ENCODE measurements at places on chromosomes 12 and 14. TPM values are rescaled to one million over a fixed set of nuclear protein-coding genes. Genes with fewer than 3 reads are reported as not detected.

- no peak for DNase-seq
Measured at GRCh38 chr14:45177076-45177475, 41.3 kb downstream of the FANCM start.

DNA sequence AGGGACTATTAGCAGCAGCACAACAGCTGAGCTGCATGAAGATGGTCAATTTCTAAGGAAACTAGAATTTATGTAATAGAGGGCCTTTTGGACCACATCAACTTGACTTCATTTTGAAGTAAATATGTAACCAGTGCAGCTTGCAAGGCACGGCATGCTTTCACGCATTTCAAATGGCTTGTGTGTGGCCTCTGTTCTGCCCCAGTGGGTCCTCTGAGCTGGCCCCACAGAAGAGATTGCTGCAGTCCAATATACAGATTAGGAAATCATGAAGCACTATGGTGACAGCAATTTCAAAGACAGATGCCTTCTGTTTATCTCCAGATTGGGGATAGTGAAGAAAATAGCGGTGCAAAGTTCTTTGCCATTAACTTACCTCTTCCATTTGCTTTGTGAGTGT is 101.4 kb downstream of the PDZRN4 start:
- no peak for DNase-seq

DNA sequence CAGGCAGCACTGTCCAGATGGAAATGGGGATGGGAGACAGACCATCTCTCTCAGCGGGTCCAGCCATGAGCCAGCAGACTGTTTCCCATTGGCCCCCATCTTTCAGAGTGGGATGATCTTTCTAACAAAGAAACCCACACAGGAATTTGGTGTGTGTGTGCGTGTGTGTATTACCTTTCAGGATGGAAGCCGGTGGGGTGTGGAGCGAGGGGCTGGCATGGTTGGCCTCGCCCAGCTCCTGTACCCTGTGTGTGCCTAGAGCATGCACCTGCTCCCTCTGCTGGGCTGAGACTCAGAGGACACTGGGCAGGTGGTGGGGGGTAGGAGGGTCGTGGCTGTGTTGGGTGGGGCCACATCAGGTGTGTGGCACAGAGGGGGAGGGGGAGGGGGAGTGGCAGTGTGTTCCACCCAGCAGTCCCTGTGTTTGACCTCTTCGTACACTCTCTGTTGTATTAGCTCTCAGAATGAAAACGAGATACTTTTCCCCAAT is 33.0 kb upstream of the TSPAN9 start:
- no peak for DNase-seq

GRCh38 chr12:79546466-79547043 is 144.2 kb downstream of the PAWR start:
- DNase-seq, result no peak

GRCh38 chr12:46787496-46788055 is 38.2 kb downstream of the SLC38A4 start:
- DNase-seq, result no peak

- no peak for DNase-seq
Measured at GRCh38 chr12:57592551-57593165, 1.7 kb downstream of the PIP4K2C start.

DNA sequence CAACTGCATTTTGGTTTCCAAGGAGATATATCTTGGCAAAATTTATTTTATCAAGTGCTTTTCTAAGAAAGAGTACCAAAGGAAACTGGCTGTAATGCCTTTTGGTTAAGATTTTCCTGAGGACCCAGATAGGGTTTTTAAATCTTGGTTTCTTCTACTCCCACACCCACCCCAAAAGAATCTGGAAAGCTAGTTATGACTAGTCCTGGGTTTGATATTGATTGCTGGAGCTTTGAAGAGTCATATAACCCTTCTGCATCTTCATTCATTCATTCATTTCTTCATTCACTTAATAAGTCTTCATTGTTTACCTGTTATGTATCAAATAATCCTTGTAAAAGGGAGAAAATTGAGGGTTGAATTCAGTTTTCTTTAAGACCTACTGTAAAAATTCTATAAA is 425.2 kb downstream of the PCNX1 start:
- DNase-seq, result no peak

UBC gene
- 1,002 TPM for total RNA-seq

CISTR gene
- total RNA-seq, result not detected

GRCh38 chr14:92387578-92387977 is 64.6 kb downstream of the SLC24A4 start:
- DNase-seq, result no peak

GRCh38 chr14:98138666-98139065 is 1133.3 kb downstream of the BCL11B start:
- peak; percentile 83 for DNase-seq

DNA sequence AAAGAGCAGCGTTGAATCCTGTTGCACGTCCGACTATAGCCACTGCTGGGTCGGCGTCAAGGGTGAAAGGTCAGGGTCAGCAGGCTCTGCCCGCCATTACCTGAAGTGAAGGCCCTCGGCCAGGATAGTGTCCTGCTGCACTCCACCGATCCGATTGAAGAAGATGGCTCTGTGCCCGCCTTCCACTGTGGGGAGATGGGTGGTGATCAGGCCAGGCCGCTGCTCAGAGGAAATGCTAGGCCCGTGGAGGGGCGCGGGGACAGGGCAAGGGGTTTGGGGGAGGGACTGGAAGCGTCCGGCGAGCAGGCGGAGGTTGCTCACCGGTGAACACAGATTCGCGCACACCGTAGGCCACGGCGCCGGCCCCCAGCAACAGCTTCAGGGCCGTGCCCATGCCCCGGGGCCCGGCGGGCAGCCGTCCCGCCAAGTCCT is 352 bp downstream of the PHB2 start:
- peak; percentile 21 for DNase-seq

SSTR1 gene
- not detected for total RNA-seq

DNA sequence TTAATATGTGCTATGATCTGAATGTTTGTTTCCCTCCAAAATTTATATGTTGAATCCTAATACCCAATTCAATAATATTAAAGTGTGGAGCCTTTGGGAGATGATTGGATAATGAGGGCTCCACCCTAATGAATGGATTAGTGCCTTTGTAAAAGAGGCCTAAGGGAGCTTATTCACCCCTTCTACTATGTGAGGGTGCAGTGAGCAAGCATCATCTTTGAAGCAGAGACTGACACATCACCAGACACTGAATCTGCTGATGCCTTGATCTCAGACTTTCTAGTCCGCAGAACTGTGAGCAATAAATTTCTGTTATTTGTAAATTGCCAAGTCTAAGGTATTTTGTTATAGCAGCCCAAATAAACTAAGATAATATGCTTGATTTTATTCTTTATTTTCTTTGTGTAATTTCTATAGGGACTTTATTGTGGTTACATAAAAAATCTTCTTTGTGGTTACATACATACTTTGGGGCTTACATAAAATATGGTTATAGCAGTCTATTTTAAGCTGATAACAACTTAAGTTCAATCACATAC is 131.1 kb upstream of the SLC38A2 start:
- no peak for DNase-seq

ETNK1 gene
- total RNA-seq, result 88.9 TPM

DNA sequence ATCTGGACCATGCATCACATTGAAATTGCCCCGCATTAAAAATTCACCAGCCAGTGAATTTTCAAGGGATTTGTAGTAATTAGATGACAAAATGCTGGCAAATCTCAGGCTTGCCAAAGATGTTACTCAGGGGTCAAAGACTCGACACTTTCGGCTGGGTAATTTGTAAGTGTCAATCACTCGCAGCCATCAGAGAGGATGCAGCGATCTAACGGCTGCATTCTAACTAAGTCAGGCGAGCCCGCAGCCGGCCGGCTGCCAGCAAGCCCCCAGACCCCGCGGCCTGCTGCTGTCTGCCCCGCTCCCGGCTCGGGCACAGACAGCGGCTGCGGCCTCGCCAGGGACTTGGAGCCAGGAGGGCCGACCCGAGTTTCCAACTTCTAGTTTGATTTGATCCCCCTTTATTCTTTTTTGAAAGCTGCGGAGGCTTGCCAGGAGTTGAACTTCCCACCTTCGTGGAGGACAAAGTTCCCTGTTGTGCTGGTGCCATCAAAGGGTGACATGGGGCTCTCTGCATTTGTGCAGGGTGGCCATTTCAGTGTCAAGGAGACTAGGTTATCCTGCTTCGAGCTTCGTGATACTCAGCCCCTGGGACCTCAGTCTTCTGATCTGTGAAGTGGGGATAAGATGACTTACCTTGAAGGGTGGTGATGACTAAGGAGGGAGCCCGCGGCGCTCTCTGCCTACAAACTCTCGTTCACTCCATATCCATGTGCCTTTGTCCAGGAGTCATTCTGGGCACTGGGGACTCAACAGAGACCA is 169.9 kb downstream of the RBM19 start:
- DNase-seq, result no peak

CCDC175 gene
- not detected for total RNA-seq

TGM1 gene
- total RNA-seq, result 9.3 TPM

GUCY2C gene
- total RNA-seq, result not detected

DNA sequence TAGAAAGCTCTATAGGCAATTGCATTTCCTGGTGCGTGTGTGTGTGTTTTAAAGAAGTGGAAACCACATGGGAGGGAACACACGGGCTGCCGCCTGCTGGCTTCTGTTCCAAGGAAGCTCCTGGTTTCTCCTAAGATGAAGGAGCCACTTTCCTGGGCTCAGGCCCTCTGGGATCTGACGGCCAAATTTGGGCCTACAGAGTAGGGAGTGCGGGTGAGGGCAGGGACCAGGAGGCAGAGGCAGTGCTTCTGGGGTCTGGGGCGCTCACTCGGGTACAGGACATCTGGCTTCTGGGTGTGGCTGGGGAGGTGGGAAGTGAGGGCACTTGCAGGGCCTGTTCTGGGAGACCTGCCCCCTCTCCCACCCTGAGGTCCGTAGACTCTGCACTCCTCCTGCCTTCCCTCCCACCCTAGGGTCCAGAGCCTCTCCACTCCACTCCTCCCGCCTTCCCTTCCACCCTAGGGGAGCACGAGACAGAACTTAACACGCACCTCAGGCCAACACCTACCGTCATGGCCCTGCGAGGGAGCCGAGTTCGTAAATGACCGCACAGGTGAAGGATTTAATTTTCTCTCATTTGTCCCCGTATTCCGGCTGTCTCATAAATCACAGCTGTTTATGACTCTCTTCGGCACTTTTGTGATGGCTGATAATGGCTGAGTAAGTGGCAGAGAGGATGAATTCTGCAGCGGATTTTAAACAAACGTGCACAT is 127.7 kb downstream of the KIF26A start:
- no peak for DNase-seq

GRCh38 chr12:54984658-54985376 is at the start of gene TESPA1:
TESPA1 (minus strand) TSS chr12:54984762; CDS start chr12:54974562, 10,200 bp downstream.
- DNase-seq, result peak; percentile 89

DNA sequence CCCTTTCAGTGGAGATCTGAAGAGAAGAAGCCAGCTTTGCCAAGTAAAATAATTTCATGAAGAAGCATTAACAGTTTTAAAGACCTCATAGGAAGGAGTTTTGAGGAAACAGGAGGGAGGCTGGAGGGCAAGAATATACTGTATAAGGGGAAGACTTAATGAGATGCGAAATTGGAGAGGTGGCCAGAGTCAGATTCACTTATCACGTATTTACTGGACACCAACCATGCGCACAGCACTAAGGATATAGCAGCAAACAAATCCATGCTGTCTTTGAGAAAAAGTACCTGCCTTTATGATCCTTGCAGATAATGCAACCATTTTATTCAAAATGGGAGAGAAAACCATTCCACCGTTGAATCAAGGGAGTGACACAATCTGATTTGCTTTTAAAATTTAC is 100.3 kb downstream of the ERC1 start:
- DNase-seq, result no peak

- peak; percentile 71 for DNase-seq
Measured at GRCh38 chr14:76872796-76873432, 46.7 kb downstream of the LRRC74A start.

DNA sequence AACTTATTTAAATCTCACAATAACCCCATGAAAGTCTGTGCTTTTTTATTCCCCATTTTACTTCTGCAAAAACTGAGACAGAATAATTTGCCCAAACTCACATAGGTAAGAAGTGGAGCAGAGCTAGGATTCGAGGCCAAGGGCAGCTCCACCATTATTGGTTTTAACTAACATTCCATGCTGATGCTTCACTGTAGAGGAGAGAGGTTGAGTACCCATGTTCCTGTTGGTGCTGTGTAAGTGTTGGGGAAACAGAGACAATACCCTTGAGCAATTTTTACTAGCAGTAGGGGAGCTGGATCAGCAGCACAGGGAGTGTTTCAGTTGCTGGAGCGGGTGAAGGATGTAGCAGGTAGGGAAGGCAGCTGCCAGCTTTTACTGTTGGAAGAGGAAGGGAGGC is 21.1 kb downstream of the RASSF8 start:
- no peak for DNase-seq

DNA sequence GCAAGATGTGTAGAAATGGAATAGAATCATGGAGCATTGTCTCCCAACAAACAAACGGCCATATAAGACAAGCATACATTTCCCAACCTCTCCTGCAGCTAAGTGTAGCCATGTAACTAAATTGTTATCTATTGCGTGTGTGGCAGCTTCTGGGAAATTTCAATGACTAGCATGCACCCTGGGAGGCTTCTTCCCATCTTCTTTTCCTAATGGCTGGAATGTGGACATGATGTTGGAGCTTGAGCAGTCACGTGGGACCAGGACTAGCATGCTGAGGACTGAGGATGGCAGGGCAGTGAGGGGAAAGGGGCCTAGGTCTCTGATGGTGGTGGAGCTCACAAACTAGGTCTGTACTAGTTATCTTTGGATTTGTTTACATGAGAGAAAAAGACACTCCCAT is 21.7 kb upstream of the CTDSP2 start:
- DNase-seq, result no peak

- DNase-seq, result peak; percentile 70
Measured at GRCh38 chr12:2057041-2057794, 4.4 kb downstream of the CACNA1C start.

GRCh38 chr14:93271111-93271510 is 61.7 kb downstream of the BTBD7 start:
- no peak for DNase-seq

DRAM1 gene
- total RNA-seq, result 6.4 TPM

DNA sequence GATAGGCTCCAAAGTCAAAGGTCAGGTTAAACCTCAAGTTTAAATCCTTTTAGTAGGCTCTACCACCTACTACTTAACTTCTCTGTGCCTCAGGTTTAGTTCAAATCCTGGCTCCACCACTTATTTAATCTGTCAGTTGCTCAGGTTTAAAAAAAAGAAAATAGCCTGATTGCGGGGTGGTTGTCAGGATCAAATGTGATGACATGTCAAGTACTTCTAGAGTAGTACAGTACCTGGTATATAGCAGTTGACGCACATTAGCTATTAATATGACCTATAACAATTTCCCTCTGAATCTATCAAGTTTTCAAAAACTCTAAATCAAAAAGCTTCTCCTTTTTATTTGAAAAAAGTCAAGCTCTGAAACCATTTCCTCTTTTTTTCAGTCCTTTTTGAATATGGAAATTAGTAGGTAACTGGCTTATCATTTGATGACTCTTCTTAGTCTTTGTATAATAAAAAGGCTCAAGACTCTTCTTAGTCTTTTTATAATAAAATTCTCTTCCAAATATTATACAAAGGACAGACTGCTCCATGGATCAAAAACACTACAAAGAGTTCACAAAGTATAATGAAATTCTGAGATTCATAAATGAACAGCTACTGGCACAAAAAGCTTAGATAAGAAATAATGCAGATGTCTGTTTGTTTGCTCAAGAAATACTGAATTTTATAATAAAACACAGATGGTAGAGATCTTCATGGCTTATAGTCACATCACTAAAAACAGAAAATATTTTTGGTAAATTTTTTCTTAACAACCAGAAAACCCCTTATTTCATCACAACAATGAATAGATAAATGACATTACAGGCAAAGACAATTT is 5.0 kb downstream of the OSBPL8 start:
- DNase-seq, result no peak

AMHR2 gene
- total RNA-seq, result not detected

DPF3 gene
- total RNA-seq, result 0.62 TPM

Data from activated T-cell treated with anti-CD3 and anti-CD28 coated beads, Interleukin-2, amount 50 U/mL, for 72 hours (primary cell).